Stimulated activated CD8-positive, alpha-beta memory T cell treated with anti-CD3 and anti-CD28 coated beads, Interleukin-7, amount 100 ng/mL, for 1 hour (primary cell): ENCODE measurements at places on chromosomes 1 and 21.
A peak's percentile ranks its signal among the peaks of the same experiment; 100 is the strongest.

DNA sequence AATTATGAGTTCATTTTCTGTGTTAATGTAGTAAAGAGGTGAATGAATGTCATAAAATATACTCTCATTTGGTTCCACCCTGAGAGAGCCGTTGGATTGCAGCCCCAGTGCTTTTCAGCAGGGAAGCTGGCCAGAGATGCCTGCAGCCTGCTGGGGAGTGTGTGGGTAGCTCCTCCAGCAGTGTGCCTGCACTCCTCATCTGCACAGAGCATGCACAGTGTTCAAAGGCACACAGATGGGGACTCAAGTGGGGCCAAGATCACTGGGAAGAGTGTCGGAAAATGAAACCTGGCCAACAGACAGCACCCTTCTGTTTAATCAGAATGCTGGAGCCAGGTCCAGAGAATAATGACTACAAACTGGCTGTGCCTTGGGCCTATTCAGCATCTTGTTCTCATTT is 206.8 kb downstream of the ST6GALNAC3 start:
- DNase-seq, result no peak

- DNase-seq, result no peak
Observed at GRCh38 chr1:213685992-213686582, 301.7 kb upstream of the PROX1 start.

DNA sequence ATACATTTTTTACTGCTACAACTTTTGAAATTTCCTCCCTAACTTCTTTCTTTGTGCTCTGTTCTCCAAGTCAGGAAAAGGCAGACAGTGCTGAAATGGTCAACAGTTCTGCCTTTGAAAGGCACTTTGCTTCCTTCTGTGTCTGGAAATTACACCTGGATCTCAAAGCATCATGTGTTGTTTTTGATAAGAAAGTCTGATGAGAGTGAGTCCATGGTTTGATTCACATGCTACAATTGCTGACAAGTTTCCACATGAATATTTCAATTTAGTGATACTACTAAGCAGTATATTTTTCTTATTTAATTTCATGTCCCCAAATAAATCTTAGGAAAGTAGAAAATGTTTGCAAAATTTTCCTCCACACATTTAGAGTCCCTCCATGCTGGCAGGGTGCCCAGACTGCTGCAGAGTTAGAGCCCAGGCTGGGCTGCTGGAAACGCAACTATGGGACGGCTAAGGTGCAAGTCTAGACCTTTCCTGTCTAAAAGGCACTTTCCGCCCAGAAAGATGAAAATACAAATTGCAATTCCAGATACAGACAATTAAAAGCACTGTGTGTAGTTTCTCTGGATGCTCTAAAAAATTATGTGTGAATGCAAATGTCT is 96.6 kb upstream of the RUNX1 start:
- DNase-seq, result no peak

DNA sequence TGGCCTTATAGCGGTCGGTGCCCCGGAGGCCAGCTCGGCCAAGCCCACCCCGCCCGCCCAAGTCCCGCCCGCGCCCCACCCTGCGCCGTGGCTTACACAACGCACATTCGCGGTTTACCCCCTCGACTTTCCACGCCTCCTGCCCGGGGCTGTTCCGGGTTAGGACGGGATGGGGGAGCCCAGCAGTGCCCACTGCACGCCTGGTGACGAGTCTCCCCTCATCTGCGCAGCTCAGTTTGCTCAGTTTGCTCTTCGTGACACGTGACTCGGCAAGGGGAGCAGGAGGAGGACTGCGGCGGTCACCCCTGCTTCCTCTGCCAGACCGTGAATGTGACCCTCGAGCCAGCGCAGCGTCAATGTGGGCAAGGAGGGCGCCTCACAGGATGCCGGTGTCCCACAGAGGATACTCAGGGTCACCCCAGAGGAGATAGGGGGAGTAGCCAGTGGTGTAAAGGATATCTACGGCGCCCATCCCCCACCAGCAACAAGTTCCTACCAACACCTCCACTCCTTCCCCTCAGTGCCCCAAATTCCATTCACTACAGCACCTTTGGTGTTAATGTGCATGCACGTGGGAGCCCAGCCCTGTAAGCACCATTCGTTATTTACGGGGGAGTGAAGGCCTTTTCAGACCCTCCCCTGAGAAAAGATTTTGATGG is 350 bp upstream of the S100A6 start:
- DNase-seq, result peak; percentile 69

DNA sequence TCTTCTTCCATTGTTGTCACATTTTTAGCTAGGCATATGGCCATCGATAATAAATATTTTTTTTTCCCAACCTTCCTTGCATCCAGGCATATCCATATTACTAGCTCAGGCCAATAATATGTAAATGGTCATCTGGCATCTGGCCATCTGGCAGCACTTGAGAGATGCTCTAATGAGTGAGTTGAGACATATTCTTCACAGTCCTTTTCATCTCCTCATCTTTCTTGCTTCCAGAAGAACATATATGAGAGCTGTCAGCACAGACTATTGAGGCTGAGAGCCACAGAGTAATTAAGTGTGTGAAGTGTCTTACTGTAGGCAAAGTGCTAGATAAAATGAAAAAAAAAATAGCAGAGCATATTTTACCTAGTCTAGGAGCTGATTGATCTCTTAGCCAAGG is 628.4 kb upstream of the TMPRSS15 start:
- DNase-seq, result no peak

DNA sequence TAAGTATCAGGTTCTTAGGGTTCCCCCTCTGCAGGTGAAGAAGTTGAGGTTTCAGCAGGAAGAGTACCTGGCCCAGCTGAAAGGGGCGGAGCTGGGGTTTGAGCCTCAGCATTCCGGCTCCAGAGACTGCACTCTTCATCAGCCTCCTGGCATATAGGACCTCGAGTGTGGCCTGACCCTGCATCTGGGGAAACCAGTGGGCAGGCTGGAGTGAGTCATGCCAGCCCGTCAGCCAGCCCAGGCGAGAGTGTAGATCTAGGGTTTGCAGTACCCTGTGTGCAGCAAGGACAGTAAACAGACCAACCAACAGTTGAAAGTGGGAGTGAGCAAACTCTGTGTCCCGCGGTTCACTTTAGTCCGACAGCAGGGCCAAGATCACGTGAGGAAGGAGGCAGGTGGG is 14.1 kb downstream of the MFSD2A start:
- DNase-seq, result no peak

- no peak for DNase-seq
Observed at GRCh38 chr1:16605532-16606505, 7.5 kb downstream of the NBPF1 start.

GRCh38 chr1:58909914-58910681 is 126.3 kb upstream of the JUN start:
- no peak for DNase-seq

- no peak for DNase-seq
Observed at GRCh38 chr21:37425684-37426083, 59.1 kb downstream of the DYRK1A start.

DNA sequence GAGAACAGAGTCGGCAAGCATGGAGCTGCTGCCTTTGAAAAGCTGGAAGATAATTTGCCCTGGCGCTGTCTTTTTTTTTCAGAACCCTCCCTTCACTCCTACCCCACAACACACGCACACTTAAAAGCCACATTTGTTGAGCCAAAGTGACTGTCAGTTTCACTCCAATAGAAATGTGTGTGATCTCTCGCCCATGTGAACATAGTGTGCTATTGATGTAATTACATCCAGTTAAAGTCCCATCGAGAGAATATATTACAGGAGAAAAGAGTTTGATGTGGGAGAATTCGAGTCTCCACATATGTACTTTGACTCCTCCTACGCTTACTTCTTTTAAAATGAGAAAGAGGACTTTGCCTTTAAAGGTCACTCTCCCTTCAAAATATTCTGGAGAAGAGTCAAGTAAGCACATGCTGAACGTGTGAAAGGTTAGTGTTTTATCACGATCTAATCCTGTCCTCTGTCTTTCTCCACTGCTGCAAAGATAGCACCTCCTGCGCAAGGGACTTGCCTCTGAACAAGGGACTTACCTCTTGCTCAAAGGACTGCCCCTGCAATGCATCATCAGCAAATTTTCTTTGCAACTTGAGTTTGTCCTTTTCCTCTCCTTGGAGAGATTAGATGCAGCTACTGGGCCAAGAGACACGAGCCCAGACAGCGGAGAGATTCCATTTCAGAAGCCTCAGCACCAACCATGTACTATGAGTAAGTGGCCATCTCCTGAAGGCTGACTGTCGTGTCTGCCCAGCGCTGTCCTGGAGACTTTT is 613.9 kb downstream of the PTPRU start:
- no peak for DNase-seq

DNA sequence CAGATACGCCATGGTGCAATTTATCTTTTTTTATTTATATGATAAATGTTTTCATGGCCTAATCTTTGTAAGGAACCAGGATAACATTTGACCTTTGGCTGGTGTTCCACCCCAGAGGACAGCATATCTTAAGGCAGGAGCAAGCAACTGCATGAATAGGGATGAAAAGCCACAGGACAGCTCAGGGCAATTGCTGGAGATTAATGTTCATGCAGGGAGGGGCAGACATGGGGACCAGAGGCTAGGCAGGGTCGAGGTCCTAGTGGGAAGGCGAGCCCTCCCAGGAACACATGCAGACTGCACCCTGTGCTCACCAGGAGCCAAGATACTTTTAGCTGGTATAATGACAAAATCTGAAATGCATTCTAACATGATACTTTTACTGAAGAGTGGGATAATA is 74.4 kb upstream of the HAO2 start:
- no peak for DNase-seq

GRCh38 chr1:183673605-183674323 is 20.6 kb upstream of the APOBEC4 start:
- DNase-seq, result no peak

- no peak for DNase-seq
Observed at GRCh38 chr1:194067772-194068171, 881.4 kb upstream of the B3GALT2 start.
